HT-29 (cell line): ENCODE measurements at places on chromosomes 16 and 17. TPM values are rescaled to one million over a fixed set of nuclear protein-coding genes. Genes with fewer than 3 reads are reported as not detected.

DNA sequence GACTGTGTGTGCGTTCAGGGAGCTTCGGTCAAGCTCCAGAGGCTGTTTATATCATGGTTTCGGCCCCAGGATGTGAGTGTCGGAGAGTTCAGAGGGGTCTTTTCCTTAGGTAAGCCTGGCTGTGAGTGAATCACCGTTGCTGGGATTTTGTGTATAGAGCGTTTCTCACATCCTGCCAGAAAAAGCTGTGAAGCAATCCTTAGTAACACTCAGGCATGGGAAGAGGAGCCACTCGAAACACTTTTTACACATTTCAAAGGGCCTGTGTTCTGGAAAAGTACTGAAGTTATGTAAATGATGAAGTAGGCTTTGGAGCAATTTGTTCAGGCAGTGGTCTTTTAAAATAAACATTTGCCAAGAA lies 662 bp downstream of the PGS1 start:
- DNase-seq: peak; percentile 12

DNA sequence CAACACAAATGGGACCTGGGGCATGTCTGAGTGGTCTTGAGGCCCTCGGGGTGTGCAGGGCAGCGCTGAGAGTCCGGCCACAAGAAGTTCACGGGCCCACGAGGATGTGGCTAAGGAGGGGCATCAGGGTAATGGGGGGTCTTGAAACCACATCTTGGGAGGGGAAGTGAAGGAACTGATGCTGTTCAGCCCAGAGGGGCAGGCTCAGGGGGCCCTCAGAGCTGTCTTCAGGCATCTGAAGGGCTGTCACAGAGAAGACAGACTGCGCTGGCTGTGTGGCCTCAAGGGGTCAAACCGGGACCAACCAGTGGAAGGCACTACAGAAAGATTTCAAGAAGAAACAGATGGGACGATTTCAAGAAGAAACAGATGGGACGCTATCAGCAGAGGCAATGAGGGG lies 45.1 kb downstream of the ZNF423 start:
- DNase-seq: no peak

DNA sequence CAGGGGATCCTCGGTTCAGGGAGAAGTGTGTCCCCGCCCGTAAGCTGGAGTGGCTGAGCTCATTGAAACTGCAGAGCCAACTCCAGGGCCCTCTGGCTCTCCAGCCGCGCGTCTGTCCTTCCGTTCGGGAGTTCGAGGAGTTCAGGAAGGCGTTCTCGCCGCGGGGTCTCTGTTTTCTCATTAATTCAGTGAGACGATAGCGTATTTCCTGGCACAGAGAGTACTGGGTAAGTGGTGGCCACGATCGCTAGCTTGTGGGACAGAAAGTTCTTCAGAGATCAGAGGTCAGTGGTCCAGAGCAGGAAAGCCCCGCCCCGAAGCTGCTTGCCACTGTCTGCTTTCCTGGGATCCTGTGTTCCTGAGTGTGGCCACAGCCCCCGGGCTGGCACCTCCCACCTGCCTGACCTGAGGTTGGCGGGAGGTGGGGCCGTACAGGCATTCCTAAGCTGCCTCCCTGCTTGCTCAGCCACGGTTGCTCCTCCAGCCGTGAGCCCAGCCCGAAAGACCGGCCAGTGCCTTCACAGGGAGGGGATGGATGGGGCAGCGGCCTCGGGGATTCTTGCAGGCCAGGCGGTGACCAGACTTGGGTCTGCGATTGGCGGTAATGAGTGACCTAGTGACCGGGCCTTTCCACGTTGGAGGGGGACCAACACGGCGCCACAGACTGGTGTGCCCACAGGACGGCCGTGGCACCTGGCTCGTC lies 8.9 kb downstream of the BAIAP2 start:
- DNase-seq: peak; percentile 90

GRCh38 chr17:70636517-70637133 lies 467.3 kb downstream of the KCNJ2 start:
- peak; percentile 70 for DNase-seq

- DNase-seq: no peak
Observed at GRCh38 chr17:7312432-7313087, 2.6 kb downstream of the GPS2 start.

DNA sequence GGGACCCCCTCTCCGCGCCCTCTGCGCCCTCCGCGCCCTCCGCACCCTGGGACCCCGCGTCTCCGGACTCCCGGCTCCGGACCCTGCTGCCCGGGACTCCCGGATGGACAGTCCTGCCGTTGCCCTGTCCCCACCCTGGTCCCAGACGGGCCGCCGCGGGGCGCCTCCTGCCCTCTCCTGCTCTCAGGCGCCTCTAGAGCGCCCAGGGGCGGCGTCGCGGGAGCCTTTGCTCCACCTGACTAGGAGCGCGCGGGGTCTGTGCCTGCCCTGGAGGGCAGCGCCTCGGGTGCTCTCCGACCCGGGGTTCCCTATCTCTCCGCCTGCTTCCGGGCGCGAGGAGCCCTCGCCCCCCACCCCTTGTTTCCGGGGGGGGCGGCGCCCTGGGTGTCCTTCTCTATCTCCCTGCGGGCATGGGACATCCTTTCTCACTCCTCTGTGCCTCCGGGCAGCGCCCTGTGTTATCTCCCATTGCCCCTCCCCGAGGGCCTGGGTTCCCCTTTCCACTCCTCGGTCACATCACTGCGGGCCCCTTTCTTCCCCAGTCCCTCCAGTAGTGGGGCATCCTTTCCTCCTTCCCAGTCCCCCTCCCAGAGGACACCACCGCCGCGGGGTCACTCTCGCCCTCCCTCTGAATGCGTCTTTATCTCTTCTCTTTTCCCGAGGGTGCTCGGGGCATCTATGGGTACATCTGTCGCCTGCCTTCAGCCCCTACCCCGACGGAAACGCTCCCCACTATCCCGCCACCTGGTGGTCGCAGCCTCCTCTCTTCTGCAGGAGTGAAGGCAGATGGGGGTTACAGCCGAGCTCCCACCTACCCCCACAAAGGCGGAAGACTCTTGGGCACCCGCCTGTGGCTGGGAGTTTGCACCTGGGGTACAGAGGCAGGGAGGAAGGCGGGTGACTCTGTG lies 875 bp downstream of the PRKCB start:
- DNase-seq: no peak

GRCh38 chr16:8642146-8642545 lies 20.6 kb downstream of the METTL22 start:
- DNase-seq: no peak

GRCh38 chr16:70162041-70162451 lies 11.5 kb upstream of the CLEC18C start:
- peak; percentile 80 for DNase-seq

GRCh38 chr16:82535262-82535661 lies 91.5 kb upstream of the CDH13 start:
- DNase-seq: no peak

DNA sequence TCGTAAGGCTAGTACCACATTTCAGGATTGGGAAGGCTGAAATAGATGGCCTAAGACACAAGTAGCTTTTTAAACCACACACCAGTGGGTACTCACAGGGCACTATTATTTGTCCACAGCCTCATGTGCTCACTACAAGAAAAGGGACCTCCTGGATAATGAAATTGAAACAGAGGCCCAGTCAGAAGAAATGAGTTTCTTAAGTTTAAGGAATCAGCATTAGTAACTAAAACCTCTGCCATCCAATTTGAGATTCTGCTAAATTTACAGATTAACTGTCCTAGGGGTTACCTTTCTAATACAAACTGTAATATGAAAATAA lies 3.0 kb downstream of the USP7 start:
- DNase-seq: no peak

RAB34 gene
- total RNA-seq: 0.97 TPM in 1 of 2 replicates, not detected in the other

CLEC3A gene
- total RNA-seq: 64.6 and 71.2 TPM in 2 replicates

GRAP gene
- total RNA-seq: 1.2 and 1.5 TPM in 2 replicates
